ENCODE measurements at places on chromosomes 11 and 22.

DNA sequence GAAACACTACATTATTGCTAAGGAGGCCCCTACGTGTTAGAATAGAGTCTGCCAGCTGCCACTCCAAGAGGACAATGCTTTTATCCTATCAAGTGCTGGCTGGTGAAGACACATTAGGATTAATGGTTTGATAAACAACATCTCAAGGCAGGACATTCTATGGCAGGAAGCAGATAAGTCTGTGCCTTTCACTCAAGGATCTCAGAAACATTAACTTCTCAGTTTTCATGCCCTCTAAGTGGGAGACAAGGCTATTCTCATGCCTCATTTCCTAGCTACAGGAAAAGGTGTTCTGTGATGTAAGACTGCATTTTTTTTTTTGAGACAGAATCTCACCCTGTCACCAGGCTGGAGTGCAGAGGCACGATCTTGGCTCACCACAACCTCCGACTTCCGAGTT is 23.5 kb upstream of the TIMP3 start:
- DNase-seq: no peak

DNA sequence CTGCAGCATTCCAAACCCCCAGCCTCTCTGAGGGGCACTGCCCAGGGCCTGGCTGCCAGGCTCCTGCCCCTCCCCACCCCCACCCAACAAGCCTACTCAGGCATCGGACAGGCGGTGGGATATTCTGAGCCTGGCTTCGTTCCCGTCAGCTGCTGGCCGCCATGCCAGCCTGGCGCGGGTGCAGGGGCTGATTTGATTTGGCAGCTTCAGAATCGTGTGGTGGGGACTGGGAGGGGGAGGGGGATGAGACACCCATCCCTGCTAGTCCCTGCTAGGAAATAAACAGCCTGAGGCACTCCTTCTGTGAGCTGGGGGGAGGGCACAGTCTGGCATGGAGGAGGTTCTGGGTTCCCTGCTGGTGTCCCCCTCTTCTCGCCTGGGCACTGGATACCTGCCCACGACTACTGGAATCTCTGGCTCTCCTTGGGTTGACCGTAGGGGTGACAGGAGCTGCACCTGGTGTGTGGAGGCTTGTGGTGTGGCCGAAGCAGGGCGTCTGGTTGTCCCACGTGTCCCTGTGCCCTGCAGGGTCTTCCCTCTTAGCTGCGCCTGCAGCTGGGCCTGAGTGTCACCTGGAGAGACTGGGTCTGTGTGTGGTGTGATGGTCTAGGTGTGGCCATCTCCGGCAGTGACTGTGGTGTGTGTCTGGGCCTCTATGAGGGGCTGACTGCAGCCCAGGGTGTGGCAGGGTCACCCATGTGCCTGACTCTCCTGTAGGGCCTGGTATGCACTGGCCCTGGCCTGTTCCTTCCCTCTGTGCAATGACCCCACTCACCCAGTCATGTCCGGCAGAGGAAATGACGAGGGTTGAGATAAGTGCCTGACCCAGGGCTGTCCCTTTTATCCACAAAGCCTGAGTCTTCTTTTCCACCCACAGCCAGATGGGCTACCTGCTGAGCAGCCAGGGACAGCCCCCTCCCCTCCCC is 42.2 kb downstream of the PDE2A start:
- peak; percentile 40 for DNase-seq

DNA sequence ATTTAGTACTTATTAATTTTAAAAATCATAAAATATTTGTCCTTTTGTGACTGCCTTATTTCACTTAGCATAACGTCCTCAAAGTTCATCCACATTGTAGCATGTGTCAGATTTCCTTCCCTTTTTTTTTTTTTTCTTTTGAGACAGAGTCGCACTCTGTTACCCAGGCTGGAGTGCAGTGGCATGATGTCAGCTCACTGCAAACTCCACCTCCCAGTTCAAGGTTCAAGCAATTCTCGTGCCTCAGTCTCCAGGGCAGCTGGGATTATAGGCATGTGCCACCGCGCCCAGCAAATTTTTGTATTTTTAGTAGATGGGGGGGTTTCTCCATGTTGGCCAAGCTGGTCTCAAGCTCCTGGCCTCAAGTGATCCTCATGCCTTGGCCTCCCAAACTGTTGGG is 10.6 kb downstream of the RAB6A start:
- DNase-seq: no peak

DNA sequence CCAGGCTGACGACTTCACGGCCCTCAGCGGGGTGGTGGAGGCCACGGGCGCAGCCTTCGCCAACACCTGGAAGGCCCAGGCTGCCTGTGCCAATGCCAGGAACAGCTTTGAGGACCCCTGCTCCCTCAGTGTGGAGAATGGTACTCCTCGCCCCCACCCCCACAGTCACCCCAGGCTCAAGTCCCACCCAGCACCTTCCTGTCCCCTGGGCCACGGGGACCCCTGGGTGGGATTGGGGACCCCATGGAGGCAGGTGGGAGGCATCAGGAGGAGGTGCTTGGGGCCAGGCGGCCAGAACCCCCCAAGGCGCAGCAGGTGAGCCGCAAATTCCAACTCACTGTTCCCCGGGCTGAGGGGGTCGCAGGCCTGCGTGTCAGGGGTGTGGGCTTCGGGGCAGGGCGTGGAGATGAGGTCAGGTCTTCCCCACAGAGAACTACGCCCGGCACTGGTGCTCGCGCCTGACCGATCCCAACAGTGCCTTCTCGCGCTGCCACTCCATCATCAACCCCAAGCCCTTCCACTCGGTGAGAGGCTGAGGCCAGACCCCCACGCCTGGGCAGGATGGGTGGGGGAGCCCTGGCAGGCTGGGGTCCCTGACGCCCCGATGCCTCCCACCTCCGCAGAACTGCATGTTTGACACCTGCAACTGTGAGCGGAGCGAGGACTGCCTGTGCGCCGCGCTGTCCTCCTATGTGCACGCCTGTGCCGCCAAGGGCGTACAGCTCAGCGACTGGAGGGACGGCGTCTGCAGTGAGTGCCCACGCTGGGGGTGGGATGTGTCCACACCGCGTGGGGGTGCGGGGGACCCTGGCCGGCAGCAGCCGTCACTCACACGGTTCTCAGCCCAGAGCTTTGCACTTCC is 9.4 kb downstream of the MUC5B start:
- no peak for DNase-seq

DNA sequence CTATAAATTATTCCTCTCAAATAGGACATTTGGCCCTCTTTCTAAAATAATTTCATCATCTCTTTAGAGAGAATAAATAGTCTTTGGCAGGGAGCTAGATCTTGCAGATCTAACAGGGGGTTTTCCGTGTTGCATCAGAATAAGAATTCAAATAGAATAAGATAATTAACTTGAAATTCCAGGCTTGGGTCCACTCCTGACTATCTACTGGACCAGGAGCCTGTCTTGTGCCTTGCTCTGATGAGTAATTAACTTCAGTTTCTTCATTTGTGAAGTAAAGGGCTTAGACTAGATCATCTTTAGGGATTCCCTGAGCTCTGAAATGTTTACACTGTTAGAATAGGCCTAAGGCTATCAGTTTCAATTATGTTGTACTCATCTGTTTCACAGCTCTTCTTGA is 23.5 kb upstream of the TMEM123 start:
- DNase-seq: no peak

GRCh38 chr11:73597336-73597955 is 466 bp downstream of the FAM168A start:
- no peak for DNase-seq

DNA sequence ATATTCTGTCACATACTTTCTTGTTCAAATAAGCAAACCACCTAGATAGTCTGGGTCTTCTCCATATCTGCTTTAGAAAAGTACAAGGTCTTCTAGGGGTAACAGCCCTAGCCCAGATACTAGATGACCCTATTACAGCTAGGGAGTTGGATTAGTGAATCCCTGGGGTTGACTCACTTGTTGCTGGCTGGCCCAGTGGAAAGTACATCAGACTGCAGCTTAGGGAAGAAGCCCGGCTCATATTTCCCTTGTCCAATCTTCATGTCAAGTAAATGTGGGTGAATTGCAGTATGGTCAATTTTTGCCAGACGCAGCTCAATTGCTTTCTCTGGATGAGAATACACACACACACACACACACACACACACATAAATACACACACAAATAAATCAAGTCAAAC is 79.1 kb upstream of the SCUBE2 start:
- no peak for DNase-seq

GRCh38 chr11:93858121-93858775 is 7.8 kb upstream of the VSTM5 start:
- DNase-seq: no peak

- no peak for DNase-seq
Observed at GRCh38 chr11:30567120-30567519, 19.0 kb downstream of the MPPED2 start.
